ENCODE measurements at places on chromosomes 13 and 19. TPM values are rescaled to one million over a fixed set of nuclear protein-coding genes. Genes with fewer than 3 reads are reported as not detected.

PSG7 gene
- polyA plus RNA-seq, result not detected

DNA sequence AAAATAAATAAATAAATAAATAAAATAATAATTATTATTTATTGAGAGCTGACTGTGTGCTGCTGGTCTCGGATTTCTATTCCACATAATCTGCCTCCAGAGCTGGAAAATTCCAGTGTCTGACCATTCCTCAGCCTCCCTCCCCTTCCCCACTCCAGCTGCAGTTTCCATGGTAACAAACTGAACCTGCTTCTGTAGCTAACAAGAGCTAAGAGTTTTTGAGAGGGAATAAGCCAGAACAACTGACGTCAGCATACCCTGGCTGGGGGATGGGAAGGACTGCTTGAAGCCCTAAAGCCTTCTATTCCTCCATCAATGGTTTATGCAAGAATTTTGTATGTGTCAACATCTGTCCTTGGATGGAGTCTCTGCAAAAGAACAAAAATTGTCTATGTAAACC lies 26.0 kb upstream of the PEG3 start:
- DNase-seq, result peak; percentile 53

- DNase-seq, result no peak
These were observed 2.8 kb downstream of the MYH14 start for GRCh38 chr19:50206191-50206590.

HRC gene
- 187 TPM for polyA plus RNA-seq

DNA sequence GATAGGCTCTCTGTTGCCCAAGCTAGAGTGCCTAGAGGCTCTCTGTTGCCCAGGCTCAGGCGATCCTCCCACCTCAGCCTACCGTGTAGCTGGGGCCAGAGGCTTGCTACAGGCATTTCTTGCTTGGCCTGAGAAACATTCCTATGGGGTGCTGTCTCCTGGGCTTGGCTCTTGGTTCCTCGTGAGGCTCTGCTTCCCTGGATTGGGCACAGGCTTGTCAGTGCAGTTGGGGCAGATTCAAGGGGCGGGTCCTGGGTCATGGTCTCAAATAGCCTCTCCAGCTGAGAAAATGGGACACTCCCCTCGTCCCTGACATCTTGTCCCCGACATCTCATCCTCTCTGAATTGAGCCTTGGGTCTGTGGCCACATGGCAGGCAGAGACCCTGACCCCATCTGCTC lies 4.9 kb downstream of the TSSK6 start:
- DNase-seq, result no peak

DNA sequence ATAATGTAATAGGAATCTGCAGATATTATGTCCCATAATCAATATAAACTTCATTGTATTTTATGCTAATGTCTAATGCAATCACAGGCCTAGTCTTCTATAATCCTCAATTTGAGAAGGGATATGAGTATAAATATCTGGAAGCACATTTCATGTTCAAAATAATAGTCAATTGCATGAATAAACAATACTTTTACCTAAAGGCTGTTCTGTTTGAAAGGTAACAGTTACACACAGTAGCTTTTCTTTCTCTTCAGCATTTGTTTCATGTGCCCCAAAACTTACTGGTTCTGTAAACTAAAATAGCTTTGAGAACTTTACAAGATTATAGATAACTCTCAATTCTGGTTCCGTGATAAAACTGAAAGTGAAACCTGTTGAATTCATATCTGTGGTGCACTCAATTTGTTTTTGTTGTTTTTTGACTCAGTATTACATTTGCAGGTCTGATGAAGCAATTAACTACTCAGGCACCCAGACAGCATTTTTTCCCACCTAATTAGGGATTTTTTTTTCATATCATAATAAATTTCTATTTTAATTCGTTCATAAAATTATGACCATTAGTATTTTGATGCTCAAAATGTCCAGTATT lies 1193.8 kb downstream of the SLITRK1 start:
- no peak for DNase-seq

ERICH6B gene
- polyA plus RNA-seq, result 1.3 TPM

CTXN1 gene
- polyA plus RNA-seq, result 2.6 TPM

DNAAF3 gene
- 1.2 TPM for polyA plus RNA-seq

DNA sequence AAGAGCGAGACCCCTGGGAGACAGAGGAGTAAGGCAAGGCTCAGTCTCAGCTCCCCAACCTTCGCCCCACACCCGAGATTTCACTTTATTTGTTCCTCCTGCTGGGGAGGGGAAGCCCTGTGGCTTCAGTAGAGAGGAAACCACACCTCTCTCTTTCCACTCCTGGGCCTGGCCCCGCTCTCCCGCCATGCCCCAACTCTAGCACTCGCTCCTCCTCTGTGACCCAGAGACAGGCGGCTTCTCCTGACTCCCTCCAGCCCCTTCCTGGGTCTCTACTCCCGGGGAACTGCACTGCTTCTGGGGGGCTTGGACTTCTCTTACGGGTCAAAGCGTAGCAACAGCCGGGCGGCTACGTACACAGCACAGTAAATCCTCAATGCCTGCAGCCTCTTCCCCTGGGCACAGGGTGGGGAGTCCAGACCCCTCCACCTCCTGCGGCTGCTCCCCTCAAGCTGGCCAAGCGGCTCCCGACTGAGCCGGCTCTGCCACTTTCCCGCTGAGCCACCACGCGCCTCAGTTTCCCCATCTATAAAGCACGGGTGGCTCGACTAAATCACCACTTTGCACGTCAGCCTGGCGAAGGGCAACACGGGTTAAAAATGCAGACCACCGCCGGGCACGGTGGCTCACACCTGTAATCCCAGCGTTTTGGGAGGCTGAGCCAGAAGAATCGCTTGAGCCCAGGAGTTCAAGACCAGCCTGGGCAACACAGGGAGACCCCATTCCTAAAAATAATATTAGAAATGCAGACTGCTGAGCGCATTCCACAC lies 1.4 kb downstream of the RNF126 start:
- DNase-seq, result no peak

OR4F17 gene
- polyA plus RNA-seq, result not detected

GRCh38 chr13:21672287-21672680 lies 1.4 kb downstream of the FGF9 start:
- no peak for DNase-seq

- no peak for DNase-seq
These were observed 40.0 kb upstream of the GAS6 start for GRCh38 chr13:113903912-113904311.

GRCh38 chr13:79314652-79315051 lies 91.4 kb downstream of the RBM26 start:
- no peak for DNase-seq

PLPP2 gene
- polyA plus RNA-seq, result 0.26 TPM

DNA sequence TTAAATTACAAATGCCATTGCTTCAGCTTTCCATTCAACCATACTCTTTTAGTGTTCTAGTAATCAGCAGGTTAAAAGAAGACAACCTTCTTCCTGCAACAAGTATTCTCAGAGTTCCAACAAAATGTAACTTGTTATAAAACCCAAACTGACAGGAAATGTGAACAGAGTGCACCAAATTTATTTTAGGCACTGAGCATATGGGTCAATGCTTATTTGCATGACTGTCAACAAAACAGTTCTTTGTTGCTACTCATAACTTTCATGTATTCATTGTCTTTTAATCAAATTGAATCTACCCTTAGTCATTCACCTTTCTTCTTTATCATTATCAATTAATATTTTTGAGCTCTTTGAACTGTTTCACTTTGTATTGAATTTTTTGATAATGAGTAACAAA lies 554.1 kb downstream of the DACH1 start:
- no peak for DNase-seq

- DNase-seq, result peak; percentile 41
These were observed 8.9 kb downstream of the OCEL1 start for GRCh38 chr19:17234911-17235299.

DNA sequence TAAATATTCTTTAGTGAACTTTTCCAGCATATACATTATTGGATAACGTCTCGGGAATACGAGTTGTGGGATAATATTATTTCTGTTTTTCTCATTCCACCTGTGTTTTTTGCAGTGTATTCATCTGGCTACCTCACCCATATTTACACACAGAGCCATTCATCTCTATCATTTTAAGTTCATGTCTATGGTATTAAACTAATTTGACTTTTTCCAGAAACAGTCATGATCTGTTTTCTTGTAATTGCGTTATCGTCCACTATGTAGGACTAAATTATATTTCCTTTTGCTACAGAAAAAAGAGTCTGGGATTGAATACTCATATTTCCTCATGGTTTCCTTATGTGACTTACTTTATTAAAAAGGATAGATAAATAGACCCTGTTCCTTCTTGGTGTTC lies 2.7 kb downstream of the ATP11A start:
- DNase-seq, result no peak

TNFRSF19 gene
- 11.0 TPM for polyA plus RNA-seq

DNA sequence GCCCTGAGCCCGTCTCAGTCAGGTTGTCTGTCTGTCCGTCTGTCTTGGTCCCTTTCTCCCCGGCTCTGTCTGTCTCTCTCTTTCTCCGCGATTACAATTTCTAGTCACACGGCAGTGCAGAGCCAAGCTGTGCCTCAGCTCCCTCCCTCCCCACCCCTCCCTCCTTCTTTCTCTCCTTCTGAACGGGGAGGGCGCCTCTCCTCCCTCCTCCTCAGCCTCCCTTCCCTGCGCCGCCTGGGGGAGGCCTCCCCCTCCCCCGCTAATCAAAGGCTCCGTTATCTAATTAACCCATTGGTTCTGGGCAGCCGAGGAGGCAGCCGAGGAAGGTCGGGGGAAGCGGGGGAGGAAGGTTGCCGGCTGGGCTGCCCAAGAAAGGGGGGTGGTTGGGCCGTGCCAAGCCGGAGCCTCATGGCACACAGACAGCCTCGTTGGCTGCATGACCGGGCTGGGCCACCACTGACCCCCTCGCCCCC lies 16.5 kb downstream of the LRRC4B start:
- DNase-seq, result peak; percentile 56

NRTN gene
- 0.53 TPM for polyA plus RNA-seq

DNA sequence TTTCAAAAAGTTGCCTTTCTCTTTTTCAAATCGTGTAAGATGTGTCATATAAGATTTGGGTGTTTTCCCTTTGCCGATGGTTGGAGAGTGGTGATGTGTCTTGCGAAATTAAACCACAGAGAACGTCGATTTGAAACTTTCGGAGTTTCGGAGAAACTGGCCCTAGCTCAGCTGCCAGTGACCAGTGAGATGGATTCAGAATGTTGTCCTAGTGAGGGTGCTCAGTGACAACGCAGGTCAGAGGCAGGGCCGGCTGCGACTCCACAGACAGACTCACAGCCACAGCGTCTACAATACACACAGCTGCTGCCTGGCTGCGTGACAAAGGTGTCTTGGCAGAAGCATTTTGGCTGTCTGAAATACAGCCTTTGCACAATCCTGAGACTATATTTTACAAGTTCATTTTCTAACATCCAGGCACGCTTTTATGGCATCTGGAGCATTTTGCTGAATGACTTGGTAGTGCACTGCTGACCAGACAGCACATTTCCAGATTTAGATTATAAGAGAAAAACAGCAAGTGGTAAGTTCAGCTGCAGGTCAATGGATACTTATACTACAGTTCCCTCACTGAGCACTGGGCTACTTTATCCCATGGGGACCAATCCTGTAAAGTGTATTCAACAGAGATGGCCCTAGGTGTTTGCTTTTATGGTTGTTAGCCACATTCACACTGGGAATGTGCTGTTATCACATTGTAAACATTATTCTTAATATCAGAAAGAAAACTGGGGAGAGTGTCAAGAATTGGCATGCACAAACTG lies 207.5 kb downstream of the KCNRG start:
- peak; percentile 69 for DNase-seq

GRCh38 chr13:38262211-38262610 lies 87.4 kb upstream of the UFM1 start:
- no peak for DNase-seq

DNA sequence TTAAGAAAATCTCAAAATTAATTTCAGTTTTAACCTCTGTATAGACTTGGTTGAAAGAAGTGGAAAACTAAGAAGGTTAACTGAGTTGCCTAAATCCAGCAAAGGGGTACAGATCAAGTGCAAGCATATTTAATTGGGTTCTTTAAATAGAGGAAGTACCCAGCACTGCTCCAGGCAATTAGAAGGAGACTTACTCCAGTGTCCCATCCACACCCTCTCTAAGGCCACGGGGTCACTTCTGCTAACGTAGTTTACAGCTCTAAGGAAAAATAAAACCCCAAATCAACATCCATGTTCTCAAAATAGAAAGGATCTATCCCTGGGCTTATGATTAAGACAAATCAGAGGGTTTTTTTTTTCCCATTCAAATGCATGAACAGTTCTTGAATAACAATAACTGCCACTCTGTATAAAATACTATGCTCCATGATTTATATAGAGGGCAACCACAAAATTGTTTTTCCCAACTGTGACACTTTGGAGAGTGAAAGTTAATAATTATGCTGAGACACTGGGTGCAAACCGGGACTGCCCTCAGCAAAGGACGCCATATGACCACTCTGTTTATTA lies 4.6 kb downstream of the FRY start:
- no peak for DNase-seq

DNA sequence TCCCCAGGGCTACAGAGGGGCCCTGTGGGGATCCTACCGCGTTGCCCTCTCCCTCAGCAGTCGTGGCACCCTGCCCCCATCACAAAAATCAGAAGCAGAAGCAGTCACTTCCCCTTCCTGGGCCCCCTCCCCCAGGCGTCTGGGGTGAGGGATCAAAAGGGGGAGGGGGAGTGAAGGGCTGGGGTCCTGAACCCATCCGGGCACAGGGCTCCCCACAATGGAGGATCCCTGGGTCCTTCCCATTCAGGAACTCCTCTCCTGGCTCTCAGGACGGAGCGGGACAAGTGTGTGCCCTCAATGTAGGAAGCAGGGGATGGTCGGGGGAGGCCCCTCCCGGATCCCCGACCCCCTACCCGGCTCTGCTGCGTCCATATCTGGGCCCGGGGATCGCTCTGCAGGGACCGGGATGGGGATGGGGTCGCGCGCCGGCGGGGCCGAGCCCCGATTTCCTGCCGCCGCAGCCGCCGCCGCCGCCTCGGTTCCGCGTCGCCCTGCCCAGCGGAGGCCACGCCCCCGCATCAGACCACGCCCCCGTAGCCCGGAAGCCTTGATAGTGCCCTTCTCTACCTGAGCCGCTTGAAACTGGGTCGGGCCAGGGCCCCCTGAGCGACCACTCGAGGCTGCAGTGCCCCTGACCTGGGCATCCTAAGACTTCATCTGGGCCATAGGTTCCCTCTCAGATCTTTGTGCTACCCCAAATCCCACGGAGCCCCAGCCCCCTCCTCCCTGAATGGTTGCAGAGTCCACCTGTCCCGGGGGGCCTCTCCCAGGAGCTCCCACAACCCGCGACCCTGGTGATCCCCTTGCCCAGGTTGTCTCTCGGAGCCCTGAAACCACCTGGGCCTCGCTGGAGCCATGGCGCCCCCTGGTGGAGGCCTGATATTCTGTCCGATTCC lies at the start of gene GMIP:
GMIP (minus strand) TSS at position 500 of the 896 bp plus-strand sequence; CDS start at position 372, 128 bp downstream.
- DNase-seq, result peak; percentile 68

GRCh38 chr19:19137556-19138108 lies 646 bp downstream of the TMEM161A start:
- DNase-seq, result no peak

DNA sequence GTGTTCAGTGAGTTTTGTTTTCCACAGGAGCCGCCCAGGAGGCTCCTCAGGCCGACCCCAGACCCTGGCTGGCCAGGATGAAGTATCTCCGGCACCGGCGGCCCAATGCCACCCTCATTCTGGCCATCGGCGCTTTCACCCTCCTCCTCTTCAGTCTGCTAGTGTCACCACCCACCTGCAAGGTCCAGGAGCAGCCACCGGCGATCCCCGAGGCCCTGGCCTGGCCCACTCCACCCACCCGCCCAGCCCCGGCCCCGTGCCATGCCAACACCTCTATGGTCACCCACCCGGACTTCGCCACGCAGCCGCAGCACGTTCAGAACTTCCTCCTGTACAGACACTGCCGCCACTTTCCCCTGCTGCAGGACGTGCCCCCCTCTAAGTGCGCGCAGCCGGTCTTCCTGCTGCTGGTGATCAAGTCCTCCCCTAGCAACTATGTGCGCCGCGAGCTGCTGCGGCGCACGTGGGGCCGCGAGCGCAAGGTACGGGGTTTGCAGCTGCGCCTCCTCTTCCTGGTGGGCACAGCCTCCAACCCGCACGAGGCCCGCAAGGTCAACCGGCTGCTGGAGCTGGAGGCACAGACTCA lies 12.9 kb downstream of the B3GNT3 start:
- no peak for DNase-seq

Data from hindlimb muscle (tissue), 1 donor.